ENCODE measurements at places on chromosomes 7 and 10. TPM values are rescaled to one million over a fixed set of nuclear protein-coding genes. Genes with fewer than 3 reads are reported as not detected.

HMX2 gene
- not detected for total RNA-seq

ACTA2 gene
- 4.7 TPM for total RNA-seq

GHRHR gene
- not detected for total RNA-seq

SEMA3D gene
- not detected for total RNA-seq

GATA3 gene
- 8.4 TPM for total RNA-seq

RBP4 gene
- total RNA-seq: not detected

UNC5B gene
- not detected for total RNA-seq

PPP1R17 gene
- total RNA-seq: not detected

- H3K27me3 ChIP-seq: no peaks in the 10 kb centered on the region
- H3K27ac ChIP-seq: no peak overlapping the region
- H3K4me3 ChIP-seq: no peak overlapping the region
- no peaks in the 10 kb centered on the region for H3K4me1 ChIP-seq
- H3K36me3 ChIP-seq: no peaks in the 10 kb centered on the region
- DNase-seq: no peak
These were observed 596.0 kb upstream of the MGMT start for GRCh38 chr10:128870830-128871597.

DNA sequence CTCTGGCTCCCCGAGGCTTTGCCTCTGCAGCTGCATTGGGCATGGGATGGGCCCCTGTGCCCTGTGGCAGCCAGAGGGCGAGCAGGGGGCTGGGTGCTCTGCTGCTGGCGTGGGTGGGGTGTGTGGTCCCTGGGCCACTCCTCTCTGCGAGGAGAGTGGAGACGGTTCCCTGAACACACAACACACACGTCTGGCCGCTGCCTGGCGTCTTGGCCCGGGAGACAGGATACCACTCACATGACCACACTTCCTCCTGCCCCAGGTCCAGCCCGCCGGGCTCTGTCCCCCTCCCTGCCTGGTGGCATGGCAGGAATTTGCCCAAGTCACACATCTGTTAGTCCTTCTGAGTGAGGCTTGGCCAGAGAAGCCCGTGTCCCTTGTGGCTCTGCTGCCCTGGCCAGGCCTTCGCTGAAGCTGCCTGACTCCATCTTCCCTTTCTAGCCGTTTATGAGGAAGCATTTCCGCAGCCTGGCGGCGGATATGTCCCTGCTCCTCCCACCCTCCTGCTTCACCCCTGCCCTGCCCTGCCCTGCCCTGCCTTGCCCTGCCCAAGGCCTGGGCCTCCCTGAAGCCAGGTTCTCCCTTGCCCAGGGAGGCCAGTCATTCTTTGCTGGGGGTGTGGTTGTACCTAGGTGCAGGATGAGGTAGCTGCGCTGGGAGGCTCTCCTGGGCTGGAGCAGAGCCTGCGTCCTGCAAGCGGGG lies 3.0 kb downstream of the BRI3 start:
- no peak for DNase-seq
- H3K27ac ChIP-seq: peak overlapping the region; percentile 36
- peaks cover 29% of the 10 kb centered on the region for H3K4me1 ChIP-seq
- H3K36me3 ChIP-seq: peaks cover 5% of the 10 kb centered on the region

DNA sequence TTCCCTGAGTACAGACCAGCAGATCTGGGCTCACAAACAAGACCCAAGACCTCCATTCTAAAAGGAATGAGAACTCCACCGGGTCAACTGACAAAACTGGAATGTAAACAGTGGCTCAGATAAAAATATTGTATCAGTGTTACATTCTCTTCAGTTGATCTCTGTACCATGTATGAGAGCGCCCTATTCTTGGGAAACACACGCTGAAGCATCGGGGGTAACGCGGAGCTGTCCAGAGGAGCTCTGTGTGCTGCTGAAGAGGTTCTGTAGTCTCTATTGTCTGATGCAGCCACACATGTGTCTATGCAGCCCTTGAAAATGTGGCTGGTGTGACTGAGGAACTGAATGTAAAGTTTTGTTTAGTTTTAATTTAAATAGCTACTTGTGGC lies 39.7 kb downstream of the HIPK2 start:
- peaks cover 28% of the 10 kb centered on the region for H3K4me1 ChIP-seq
- peak overlapping the region; percentile 88 for H3K27ac ChIP-seq
- DNase-seq: no peak
- peaks cover 5% of the 10 kb centered on the region for H3K36me3 ChIP-seq

DNA sequence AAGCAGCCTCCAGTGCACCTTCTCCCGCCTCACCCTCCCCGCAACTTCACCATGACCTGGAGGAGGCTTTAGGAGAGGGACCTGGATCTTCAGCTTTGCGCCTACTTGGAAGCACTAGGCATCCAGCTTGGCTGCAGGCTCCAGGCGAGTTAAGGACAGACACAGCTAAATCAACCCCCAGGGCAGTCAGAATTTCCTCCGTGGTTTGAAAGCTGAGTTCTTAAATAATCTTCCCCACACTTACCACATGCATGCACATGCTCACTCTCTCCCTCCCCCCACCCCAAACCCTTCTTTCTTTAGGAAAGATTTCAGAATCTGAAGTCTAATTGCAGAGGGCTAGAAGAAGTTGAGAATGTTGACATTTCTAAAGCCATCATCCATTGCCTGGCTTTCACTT lies 36.7 kb upstream of the LRRC4 start:
- H3K4me1 ChIP-seq: peaks cover 26% of the 10 kb centered on the region
- DNase-seq: no peak
- H3K36me3 ChIP-seq: peaks cover 19% of the 10 kb centered on the region
- H3K27ac ChIP-seq: no peak overlapping the region
- no peak overlapping the region for H3K4me3 ChIP-seq

DNA sequence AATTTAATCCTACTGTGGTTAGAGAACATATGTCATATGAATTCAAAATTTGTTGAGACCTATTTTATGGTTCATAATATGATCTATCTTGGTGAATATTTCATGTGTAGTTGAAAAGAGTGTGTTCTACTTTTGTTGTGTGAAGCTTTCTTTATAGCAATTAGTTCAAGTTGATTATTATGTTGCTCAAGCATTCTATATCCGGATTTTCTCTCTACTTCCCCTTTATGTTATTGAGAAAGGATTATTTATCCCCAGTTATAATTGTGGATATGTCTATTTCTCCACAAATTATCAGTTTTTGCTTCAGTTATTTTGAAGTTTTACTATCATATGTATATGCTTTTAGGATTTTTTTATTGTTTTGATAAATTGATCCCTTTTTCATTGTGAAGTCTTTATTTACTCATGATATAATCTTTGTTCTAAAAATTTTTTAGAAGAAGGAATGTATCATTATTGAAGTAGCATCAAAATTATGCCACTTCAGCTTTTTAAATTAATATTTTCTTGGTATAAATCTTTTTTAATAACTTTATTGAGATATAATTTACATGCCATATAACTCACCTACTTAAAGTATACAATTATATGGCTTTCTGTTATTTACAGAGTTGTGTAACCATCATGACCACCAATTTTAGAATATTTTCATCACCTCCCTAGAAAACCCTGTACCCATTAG lies 12.0 kb upstream of the MEST start:
- H3K4me1 ChIP-seq: peaks cover 10% of the 10 kb centered on the region
- H3K4me3 ChIP-seq: no peak overlapping the region
- no peak for DNase-seq
- no peak overlapping the region for H3K27ac ChIP-seq
- H3K36me3 ChIP-seq: no peaks in the 10 kb centered on the region

DNA sequence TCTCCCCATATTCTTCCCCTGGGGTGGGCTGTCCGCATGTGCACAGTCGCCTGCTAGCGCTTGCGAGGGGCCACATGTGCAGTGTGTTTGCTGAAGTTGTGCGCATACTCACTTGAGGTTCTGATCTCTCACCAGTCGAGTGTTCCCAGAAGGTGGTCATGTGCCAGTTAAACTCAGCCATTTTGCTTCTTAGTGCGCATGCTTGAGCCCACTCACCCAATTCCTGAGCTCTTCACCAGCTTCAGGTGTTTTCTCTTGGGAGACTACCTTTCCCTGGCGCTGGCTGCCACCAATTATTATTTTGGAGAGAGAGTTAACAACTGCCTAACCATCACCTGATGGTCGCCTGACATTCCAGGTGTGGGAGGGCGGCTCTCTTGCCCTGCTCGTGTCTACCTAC lies 25.2 kb upstream of the CPN1 start:
- H3K4me1 ChIP-seq: no peaks in the 10 kb centered on the region
- H3K27ac ChIP-seq: no peak overlapping the region
- H3K4me3 ChIP-seq: no peak overlapping the region
- no peaks in the 10 kb centered on the region for H3K36me3 ChIP-seq
- DNase-seq: no peak

DNA sequence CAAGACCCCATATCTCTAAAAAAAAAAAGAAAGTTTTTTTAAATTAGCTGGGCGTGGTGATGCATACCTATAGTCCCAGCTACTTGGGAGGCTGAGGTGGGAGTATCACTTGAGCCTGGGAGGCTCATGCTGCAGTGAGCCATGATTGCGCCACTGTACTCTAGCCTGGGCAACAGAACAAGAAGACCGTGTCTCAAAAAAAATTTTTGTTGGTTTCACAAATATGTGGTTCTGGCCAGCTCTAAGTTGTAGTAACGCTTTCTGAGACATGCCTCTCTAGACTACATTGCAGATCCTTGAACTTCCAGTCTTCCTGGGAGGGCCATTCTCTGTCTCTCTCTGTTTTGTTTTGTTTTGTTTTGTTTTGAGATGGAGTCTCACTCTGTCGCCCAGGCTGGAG lies 24.6 kb upstream of the RHBDD2 start:
- H3K27me3 ChIP-seq: peaks cover 4% of the 10 kb centered on the region
- no peaks in the 10 kb centered on the region for H3K4me1 ChIP-seq
- DNase-seq: no peak
- H3K27ac ChIP-seq: no peak overlapping the region
- no peaks in the 10 kb centered on the region for H3K36me3 ChIP-seq

DNA sequence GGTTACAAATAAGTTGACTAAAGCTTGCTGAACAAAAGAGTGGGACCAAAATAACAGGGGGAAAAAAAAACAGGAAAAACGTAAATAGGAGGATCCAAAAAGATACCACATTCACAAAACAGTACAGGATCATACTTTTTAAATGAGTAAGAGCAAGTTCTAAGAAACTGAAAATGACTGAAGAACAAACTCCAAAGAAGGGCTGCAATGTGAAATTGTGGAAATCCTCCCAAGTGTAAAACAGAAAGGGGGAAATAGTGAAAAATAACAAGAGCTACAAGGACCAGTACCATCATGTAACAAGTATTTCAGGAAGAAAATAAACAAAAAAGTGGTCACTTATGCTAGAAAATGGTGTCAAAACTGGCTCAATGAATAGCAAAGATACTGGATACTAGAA lies 46.3 kb downstream of the PDSS1 start:
- H3K27me3 ChIP-seq: no peaks in the 10 kb centered on the region
- peak overlapping the region; percentile 72 for H3K27ac ChIP-seq
- peaks cover 6% of the 10 kb centered on the region for H3K4me1 ChIP-seq
- H3K36me3 ChIP-seq: peaks cover 53% of the 10 kb centered on the region
- H3K4me3 ChIP-seq: no peak overlapping the region

GRCh38 chr10:69572159-69573055 lies 815 bp downstream of the NEUROG3 start:
- peak; percentile 43 for DNase-seq
- no peak overlapping the region for H3K27ac ChIP-seq
- no peaks in the 10 kb centered on the region for H3K36me3 ChIP-seq
- H3K27me3 ChIP-seq: peaks cover 94% of the 10 kb centered on the region
- peak overlapping the region; percentile 72 for H3K4me3 ChIP-seq

- DNase-seq: no peak
- H3K4me3 ChIP-seq: no peak overlapping the region
- no peak overlapping the region for H3K27ac ChIP-seq
- no peaks in the 10 kb centered on the region for H3K4me1 ChIP-seq
These were observed 135.9 kb downstream of the ITGB8 start for GRCh38 chr7:20466543-20467021.

DNA sequence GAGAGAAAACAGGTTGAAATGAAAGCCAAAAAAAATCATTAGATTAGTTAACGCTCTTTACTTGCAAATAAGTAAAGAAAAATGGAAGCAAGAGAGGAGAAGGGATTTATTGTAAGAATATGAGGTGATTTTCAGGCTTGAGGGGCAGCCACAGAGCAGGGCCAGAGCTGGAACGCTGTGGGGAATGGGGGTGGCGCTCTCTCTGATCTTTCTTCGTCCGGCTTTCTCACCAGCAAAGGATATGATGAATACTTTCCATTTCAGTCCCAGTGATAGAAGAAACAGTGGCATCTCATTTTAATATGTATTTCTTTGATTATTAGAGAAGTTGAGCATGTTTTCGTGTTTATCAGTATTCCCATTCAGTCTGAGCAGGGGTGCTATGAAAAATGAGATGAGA lies 112.2 kb downstream of the SKIDA1 start:
- peaks cover 3% of the 10 kb centered on the region for H3K27me3 ChIP-seq
- H3K27ac ChIP-seq: no peak overlapping the region

DNA sequence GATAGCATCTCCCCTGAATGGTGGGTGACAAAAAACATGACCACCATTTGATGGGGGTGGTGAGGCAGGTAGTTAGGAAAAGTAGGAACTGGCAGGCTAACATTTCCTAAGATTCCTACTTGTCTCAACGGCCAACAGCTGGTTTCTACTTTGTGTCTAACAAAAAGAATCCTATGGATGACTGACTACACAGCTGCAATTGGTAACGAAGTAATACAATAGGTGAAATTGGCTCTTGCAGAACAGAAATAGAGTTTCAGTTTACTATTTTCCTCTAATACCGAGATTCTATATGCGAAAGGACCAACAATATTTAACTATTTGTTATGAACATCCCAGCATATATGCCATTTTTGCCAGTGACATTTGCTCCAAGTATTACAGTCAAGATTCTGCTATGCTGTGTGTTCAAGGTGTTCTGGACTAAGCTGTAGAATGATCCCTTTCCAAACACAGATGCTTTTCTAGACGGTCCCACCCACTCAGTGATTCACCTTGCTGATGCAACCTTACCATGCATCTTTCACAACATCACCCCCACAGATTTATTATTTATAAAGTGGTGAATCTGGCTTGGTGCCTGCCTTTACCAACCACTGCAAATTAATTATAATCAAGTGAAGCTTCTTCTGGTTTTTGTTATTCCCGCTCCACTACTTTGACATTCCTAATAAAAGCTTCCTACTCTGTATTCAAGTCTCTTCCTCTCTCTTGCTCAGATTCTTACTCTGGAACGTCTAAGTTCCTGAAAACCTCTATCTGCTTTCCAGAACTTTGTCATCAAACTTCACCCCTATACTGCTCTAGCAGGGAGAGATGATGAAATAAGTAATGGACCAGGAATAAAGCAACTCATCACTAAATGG lies 16.8 kb downstream of the BBIP1 start:
- no peaks in the 10 kb centered on the region for H3K27me3 ChIP-seq
- H3K4me3 ChIP-seq: no peak overlapping the region
- DNase-seq: peak; percentile 40
- H3K36me3 ChIP-seq: peaks cover 60% of the 10 kb centered on the region
- peaks cover 47% of the 10 kb centered on the region for H3K4me1 ChIP-seq

- H3K4me1 ChIP-seq: no peaks in the 10 kb centered on the region
These were observed 9.6 kb upstream of the EIF5AL1 start for GRCh38 chr10:79502561-79503309.

DNA sequence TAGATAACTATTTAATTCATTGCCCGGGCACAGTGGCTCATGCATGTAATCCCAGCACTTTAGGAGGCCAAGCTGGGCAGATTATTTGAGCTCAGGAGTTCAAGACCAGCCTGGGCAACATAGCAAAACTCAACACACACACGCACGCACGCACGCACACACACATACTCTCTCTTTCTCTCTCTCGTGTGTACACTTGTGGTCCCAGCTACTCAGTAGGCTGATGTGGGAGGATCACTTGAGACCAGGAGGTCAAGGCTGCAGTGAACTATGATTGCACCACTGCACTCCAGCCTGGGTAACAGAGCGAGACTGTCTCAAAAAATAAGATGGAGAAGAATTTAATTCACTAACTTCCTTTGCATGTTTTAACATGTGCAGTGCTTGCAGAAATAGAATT lies 38.1 kb downstream of the PTPN12 start:
- H3K36me3 ChIP-seq: no peaks in the 10 kb centered on the region
- H3K27me3 ChIP-seq: no peaks in the 10 kb centered on the region
- DNase-seq: no peak
- no peak overlapping the region for H3K27ac ChIP-seq
- no peak overlapping the region for H3K4me3 ChIP-seq
- H3K4me1 ChIP-seq: peaks cover 3% of the 10 kb centered on the region
